ENCODE measurements at places on chromosomes 7 and 10. TPM values are rescaled to one million over a fixed set of nuclear protein-coding genes. Genes with fewer than 3 reads are reported as not detected.

MACC1 gene
- 1.1 TPM for total RNA-seq

CRYGN gene
- 0.56 TPM for total RNA-seq

AKR1C4 gene
- not detected for total RNA-seq

CYP2C19 gene
- total RNA-seq: not detected

CALML3 gene
- total RNA-seq: not detected

All from regular cardiac myocyte (primary cell).